ENCODE measurements at places on chromosomes 6 and 20.

- DNase-seq, result no peak
These were observed 68.4 kb upstream of the IPCEF1 start for GRCh38 chr6:154425034-154425433.

DNA sequence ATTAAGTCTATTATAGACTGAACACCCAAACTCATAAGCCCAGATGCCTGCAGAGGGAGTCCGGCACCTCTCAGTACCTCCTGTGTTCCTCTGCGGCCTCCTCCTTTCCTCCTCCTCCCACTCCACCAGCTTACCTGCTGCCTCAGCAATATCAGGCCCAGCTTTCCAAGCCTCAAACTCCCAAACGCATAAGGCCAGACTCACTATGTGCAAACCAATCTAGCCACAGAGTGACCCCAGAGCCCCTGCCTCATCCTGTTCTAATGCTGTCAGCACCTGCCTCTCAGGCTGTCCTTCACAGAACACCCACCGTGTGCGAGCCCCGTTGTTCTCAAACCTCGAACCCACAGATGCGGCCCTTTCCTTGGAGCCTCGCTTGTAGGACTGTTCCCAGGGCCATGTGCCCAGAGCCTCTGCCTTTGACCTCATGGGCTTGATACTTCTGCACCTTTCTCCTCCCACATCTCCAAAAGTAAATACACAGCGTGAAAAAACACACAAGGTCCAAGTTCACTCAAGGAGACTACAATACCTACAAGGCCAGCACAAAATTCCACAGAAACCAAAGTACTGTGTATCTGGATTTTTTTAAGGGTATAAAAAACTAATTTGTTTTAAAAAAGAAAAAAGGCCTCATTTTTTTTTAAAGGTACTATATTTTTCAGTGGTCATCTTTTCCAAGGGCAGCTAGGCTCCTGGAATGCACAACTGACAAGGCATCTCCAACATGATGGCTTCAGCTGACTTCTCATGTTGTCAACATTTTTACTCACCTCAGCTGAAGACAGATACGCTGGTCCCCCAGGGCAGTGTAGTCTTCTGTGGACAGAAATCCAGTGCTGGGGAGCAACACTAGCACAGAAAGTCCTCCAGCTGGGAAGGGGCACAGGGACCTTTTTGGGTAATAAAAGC lies 52.3 kb downstream of the ABHD12 start:
- DNase-seq, result no peak

GRCh38 chr6:141729146-141729545 lies 403.6 kb upstream of the GJE1 start:
- DNase-seq, result no peak

DNA sequence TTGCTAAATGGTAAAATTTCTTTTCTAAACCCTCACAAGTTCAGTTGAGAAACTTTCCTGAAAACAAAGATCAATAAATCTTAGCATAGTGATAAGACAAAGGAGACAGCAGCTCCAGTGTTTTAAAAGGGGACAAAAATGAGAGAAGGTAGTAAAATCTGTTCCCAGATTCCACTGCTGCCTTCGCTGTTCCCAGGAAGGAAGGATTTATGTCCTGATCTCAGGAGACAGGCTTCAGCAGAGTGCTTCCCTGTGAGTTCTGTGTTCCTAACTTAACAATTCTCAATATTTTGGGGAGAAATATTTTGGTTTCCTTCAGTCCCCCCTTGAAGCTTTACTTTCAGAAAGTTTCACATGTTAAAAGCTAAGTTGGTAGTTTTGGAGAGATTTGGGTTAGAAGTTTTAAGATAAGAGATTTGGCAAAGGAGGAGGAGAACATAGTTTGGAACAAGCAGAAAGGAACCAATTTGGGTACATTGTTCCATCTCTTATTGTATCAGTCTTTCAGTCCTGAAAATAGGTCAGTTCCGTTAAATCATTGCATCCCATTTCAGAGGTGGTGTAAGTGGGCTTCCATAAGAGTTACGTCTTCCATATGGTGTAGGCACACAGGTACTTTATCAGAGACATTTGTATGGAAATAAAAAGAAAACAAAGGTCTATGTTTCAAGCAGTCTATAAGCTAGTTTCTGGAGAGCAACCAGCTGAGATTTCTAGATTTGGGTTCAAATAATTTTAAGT lies 20.8 kb downstream of the IRF4 start:
- DNase-seq, result no peak

DNA sequence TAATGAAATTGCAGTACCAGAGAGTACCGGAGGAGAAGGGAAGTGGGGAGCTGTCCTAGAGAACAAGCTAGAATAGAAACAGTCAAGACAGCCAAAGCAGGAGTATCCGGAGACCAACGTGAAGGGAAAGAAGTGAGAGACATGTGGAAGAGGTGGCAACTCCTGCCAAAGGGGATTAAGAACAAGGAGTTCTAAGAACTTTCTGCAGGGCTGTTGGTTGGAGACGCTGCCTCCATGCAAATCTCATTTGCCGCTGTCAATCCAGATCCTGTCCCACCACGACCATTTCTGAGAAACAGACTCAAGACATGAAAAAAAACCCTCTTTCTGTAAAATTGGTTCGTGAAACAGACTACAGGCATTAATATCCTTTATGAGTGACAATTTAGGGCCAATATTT lies 595.7 kb downstream of the PTPRT start:
- DNase-seq, result no peak

- DNase-seq, result no peak
These were observed 575.2 kb upstream of the JAG1 start for GRCh38 chr20:11248687-11249638.

DNA sequence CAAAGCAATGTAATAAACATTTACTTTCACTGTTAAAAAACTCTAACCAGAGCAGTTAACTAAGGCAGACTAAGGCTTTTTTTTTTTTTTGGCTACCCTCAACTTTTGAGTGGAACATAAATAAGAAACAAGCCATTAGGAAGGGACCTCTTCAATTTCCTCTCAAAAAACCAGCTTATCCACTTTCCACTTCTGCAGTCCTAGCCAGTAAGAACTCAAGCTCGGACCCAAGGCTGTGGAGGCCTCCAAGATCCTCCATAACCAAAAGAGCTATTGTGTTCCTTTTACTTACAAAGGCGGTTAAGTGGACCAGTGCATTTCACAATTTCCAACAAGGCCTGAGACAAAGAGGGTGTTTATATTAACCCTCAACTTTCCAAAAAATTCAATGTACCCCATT lies 5.3 kb downstream of the KCNK5 start:
- no peak for DNase-seq

GRCh38 chr6:166223079-166223478 lies 55.4 kb upstream of the TBXT start:
- no peak for DNase-seq

- DNase-seq, result peak; percentile 45
These were observed 19.2 kb downstream of the MRPS18A start for GRCh38 chr6:43668151-43669028.

DNA sequence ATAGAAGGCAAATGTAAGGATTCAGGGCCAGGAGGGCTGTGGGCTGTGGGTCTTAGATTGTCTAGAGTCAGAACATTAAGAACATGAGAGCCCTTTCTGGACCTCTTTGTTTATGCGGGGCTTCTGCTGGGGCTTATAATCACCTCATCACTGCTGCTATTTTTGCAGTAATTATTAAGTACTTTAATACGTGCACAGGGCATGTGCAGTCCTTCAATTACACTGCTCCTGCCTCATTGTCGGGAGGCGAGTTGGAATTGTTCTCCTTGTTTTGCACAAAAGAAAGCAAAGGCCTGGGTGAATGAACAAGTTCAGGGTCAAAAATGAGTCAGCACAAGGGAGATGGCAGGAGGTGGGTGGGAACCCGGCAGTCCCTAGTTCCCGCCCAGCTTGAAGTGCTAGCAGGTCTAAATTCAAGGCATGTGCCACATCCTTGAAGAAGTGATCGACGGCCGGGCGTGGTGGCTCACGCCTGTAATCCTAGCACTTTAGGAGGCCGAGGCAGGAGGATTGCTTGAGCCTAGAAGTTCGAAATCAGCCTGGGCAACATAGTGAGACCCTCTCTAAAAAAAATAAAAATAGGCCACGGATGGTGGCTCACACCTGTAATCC lies 34.4 kb upstream of the PTPN1 start:
- DNase-seq, result no peak

DNA sequence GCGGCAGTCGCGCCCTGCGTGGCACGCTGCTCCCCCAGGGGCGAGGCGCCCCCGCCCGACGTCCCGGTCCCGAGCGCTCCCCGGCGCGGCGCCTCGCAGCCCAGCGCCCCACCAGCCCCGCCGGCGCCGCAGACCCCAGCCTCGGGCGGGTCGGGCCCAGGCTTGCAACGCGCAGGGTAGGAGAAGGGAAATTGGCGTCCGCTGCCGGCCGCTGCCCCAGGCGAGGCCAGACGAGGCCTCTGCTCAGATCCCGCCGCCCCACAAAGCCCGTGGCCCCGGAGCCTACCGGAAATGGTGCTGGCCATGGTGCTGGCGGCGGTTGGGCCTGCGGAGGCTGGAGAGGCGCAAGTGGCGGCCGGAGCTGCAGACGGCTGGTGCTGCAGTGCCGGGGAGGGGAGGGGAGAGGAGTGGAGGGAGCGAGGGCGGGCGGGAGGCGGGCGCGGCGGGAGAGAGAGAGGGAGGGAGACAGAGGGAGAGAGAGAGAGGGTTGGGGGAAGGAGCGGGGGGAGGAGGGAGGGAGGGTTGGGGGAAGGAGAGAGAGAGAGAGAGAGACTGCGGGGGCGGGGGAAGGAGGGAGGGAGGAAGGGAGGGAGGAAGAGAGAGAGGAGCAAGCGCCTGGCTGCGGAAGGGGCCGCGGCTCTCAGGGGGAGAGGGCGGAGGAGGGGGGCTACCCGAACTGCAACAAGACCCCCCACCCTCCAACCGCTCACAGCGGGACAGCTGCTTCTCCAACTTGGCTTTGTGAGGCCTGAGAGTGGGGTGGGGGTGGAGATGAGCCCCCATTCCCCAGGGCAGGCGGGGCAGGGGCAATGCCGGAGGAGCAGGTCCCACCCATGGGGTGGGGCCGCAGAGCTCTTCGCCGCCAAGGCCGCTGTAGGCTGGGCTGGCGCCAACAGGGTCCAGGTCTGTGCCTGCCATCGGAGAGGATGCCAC lies at the start of gene STMN3:
TSS of gene STMN3 (minus strand) at position 384 of the 933 bp plus-strand sequence. CDS start at position 305, 79 bp downstream.
- DNase-seq, result peak; percentile 77

DNA sequence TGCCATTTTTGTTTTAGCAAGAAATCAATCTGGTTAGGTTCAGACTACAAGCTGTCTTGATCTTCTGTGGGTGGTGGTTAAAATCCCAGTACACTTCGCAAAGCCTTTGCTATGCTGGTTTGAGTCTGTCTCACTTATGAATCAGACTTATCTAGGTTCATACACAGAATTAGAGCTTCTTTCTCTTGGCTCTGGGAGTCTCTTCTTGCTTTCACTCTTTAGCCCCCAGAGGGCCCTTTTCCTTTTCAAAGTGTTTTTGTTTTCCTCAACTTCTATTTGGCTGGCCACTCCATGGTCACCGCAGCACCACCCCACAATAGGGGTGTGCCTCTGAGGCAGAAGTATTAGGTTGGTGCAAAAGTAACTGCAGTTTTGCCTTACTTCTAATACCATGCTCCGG lies 21.3 kb downstream of the ECI2 start:
- no peak for DNase-seq

GRCh38 chr6:47634210-47635047 lies 64.0 kb upstream of the ADGRF4 start:
- DNase-seq, result no peak

GRCh38 chr6:61810047-61810446 lies 476.0 kb downstream of the KHDRBS2 start:
- DNase-seq, result no peak

- DNase-seq, result no peak
These were observed 58.8 kb downstream of the RPRD1B start for GRCh38 chr20:38092260-38092857.

DNA sequence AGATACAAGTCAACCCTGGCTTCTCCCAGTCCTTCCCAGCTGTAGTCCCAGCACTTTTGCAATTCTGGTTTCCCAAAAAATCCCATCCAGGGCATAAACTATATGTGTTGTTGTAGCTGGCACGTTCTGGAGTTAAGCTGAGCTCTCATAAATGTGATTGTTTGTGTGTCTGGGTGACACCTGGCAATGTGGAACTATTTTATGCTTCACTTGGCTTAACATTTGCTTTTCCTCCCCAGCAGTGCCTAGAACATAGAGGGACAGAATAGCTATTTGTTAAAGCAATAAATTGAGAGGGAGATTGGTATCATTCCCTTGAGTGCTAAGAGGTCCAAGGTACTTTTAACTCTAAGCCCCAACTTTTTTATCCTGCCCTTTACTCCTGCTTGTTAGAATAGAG lies 575.9 kb upstream of the NOX3 start:
- no peak for DNase-seq

All from activated CD4-positive, CD25-positive, alpha-beta regulatory T cell treated with anti-CD3 and anti-CD28 coated beads, Interleukin-2, amount 50 U/mL, for 72 hours (primary cell).